ENCODE measurements at places on chromosomes 7 and 10.

- no peak for DNase-seq
Measured at GRCh38 chr10:1372212-1372611, 316.0 kb downstream of the WDR37 start.

GRCh38 chr7:55415173-55415778 lies 50.1 kb downstream of the LANCL2 start:
- DNase-seq: peak; percentile 85

GRCh38 chr7:28509251-28510025 lies 97.1 kb downstream of the CREB5 start:
- no peak for DNase-seq

DNA sequence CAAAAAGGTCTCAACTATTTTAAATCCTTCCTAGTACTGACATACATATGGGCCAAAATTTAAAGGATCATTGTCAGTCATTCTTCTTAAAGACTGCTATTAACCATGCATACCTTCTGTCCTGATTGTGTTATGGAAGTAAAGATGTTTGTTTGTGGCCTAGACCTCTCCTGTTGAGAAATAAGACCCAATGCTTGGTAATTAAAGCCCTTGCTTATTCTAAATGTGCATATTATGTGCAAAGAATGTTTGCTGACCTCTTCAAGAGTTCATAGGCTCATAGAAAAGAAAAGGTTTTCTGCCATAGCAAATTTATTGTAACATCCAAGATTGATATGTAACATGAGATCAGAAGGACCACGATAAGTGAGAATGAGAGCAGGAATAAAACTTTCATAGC lies 145.6 kb downstream of the TWIST1 start:
- no peak for DNase-seq

DNA sequence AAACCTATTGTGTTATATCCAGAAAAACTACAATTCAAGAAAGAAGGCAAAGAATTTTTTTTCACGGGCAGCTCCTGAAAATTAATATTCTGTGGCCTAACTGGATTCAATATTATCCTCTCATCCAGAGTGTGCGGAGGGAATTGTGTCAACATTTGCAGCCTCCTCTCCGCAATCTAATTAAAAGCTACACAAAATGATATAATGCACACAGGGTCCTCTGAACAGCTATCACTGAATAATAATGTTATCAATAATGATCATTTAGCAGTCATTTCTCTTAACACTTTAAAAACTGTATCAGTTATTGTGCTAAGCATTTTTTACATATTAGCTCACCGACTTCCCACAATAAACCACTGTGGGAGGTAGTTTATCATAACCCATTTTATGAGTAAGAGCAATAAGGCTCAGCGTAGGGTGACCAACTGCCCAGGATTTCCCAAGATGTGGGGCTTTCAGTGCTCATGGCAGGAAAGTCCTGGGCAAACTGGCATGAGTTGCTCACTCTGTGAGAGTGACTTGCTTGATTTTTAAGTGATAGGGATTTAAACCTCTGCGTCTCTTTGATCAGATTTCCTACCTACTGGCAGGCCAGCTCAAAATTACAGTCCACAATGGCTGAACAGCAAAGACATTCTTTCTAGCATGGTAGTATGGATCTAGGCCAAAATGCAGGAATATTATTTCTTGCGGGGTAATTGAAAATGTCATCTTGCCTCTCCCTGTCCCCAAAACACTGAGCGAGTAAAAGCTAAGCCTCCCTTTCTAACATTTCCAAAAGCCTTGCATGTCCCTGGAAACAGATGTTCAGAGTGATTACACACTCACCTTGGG lies 65.7 kb downstream of the AOAH start:
- DNase-seq: no peak
